ENCODE measurements at places on chromosomes 7 and 10.

DNA sequence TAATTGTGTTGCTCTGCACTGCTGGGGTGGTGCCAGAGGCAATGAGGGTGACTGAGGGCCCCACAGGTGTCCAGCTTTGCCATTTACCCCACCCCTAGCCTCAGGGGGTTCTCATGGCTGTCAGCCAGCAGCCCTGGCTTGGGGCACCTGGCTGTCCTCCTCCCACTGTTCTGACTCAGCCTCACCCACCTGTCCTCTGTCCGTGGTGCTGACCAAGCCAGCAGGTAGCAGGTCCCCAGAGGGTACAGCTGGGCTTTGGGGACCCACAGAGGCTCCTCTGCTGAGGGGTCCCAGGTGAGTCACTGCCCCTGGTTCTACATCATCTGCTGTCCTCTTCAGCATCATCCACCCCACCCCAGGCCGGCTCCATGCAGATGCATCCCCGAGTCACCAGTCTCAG, 32.2 kb upstream of the ZNF716 start:
- no peak for DNase-seq

DNA sequence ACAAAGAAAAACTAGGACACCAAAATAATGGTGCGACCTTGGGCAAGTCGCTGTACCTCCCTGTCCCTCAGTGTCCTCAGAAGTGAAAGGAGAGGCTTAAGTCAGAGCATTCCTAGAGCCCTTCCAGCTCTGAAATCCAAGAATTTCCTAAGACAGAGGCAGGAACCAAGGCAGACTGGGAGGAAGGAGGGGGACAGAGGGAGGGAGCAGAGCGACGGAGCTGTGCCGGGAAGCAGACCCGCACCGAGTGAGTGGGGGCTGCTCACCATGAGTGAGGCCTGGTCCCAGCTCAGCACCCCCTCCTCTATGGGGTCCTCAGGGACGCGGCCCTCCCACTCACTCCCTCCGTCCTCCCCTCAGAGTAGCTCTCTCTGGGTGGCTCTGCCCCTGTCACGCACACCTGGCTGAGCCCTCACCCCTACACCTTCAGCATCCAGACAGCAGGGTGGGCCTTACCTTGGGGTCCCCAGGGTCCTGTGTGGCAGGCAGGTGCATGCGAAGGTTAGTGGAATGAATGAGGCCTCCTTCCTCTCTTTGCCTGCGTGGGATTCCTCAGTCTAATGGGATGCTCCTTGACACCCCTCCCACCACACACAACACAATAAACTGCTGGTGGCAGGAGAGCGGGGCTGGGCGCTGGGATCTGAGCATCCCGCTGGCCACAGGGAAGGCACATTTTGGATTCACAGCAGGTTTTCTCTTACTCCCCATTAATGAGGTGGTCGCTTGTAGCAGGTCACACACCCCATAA, 4.6 kb upstream of the SMARCD3 start:
- DNase-seq, result no peak

DNA sequence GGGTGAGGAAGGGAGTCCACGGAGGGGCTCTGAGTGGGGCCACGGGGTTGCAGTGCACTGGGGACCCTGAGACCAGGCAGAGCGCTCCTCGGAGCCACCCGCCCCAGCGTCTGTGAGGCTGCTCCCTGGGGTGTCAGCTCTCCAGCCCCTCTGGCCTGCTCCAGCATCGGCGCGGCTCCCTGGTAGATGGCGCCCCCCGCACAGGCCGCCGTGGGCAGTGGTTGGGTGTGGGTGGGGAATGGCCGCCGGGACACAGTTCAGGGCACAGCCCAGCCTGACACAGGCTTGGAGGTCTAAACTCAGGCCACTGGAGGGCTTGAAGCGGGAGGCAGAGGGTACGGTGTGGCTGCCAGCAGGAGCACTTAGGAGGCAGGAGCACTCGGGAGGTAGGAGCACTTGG, 222.6 kb upstream of the PPP2R2D start:
- DNase-seq, result no peak

- no peak for DNase-seq
These were observed 65.7 kb upstream of the FERD3L start for GRCh38 chr7:19210893-19211413.

- no peak for DNase-seq
These were observed 390.7 kb downstream of the DPP6 start for GRCh38 chr7:154442939-154443338.

DNA sequence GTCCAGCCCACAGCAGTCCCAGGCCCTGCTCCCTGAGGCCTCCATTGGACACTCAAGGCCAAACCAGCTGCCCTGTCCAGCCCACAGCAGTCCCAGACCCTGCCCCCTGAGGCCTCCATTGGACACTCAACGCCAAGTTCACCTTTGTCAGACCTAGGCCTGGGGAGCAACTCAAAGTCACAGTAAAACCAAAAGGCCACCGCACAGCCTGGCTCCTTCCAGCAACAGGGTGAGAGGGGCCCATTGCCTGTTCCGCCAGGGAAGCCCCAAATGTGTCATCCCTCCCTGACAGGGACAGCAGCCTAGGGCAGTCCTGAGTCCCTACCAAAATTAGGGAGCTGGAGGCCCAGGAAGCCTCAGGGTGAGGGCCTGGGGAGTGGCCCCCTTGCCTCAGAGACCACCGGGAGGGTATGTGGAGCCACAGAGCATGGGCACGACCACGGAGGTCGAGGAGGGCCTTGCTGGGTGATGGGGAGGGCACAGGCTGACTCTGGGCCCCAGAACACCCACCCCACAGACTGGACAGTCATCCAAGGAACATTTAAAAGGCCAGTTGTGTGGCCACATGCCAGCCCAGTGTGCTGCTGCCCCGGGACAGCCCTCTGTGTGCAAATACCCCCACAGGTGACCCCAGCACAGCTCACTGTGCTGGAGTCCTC, 66.5 kb upstream of the PPP2R2D start:
- no peak for DNase-seq

GRCh38 chr10:73131301-73131700, 21.0 kb downstream of the NUDT13 start:
- DNase-seq, result no peak

- DNase-seq, result no peak
These were observed 6.2 kb upstream of the GRID1 start for GRCh38 chr10:86372784-86373239.

DNA sequence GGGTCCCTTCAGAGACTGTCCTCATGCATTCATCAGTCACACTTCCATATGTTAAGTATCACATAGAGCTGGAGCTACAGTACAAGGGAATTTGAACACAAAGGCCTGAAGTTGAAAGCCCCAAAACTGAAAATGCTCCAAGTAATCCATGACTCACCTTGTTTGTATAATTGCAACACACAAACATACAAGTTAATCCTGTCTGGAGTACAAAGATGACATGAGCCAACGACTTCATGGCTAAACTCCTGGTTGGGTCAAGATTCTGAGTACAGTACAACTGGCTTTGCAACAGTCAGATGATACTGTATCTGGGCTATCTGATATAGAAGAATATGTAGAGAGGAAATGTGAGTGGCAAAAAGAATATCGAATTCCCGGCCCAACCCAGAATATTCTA, 73.1 kb upstream of the AASS start:
- DNase-seq, result no peak
